ENCODE measurements at places on chromosomes 2 and 18. TPM values are rescaled to one million over a fixed set of nuclear protein-coding genes. Genes with fewer than 3 reads are reported as not detected.

- H3K4me1 ChIP-seq = no peaks in the 10 kb centered on the region
- H3K27ac ChIP-seq = no peak overlapping the region
- H3K4me3 ChIP-seq = no peak overlapping the region
Observed at GRCh38 chr2:229249536-229249935, 21.6 kb downstream of the PID1 start.

DNA sequence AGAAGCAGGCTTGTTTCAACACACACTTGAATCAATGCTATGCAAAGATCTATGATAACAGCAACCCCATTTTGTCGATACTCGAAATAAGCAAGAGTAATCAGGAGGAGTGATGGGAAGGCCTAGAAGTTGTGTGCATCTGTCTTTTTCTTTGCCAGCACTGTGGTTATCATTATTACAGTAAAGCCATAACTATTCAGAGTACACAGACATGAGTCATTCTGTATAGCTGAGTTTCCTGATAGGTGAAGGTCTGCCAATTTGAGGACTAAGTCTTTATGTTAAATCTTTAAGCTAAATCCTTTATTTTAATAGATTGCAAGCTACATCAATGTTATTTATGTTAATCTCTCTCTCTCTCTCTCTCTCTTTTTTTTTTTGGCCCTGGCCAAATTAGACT, 1344.4 kb upstream of the CELF4 start:
- H3K27ac ChIP-seq = no peak overlapping the region
- H3K4me3 ChIP-seq = no peak overlapping the region
- H3K27me3 ChIP-seq = no peaks in the 10 kb centered on the region
- H3K4me1 ChIP-seq = no peaks in the 10 kb centered on the region
- DNase-seq = no peak

DNA sequence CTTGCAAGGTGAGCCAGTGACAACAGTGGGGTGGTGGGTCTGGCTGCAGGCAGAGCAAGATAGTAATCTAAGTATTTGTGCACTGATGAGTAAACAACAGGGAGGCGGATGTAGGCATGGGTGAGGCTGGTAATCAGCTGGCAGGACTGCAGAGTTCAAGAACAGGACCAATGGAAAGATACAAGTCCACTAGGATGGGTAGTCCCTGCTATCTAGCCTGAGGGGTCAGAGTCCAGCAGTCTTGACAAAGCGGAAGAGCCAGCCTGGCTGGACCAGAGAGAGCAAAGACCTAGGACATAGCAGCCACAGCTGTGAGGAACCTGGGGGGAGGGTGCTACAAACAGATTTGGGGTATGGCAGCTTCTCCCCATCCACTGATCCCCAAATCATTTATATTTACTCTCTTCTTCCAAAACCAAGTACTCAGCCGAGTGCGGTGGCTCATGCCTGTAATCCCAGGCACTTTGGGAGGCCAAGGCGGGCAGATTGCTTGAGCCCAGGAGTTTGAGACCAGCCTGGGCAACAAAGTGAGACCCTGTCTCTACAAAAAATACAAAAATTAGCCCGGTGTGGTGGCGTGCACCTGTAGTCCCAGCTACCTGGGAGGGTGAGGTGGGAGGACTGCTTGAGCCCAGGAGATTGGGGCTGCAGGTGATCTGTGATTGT, 25.9 kb downstream of the VIL1 start:
- H3K27me3 ChIP-seq = no peaks in the 10 kb centered on the region
- peak; percentile 91 for DNase-seq
- H3K27ac ChIP-seq = peak overlapping the region; percentile 74
- peaks cover 16% of the 10 kb centered on the region for H3K36me3 ChIP-seq
- H3K4me1 ChIP-seq = peaks cover 61% of the 10 kb centered on the region

DNA sequence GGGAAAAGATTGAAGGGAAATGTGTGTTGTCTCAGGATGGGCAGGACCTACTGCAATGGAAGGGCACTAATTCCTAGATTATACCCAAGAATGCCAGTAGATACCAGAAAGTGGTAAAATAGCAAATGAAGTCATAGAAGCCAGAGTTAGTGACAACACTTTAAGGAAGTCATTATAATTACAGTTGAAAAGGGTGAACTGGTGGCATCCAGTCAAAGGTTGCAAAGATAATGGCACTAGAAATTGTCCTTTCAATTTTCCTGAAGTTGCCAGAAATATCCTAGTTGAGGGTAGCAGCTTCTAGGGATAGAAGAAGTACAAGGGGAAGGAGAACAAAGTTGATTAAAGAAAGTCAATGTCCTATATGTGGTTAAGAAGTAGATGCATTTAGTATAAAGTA, 68.8 kb upstream of the GLS start:
- peaks cover 71% of the 10 kb centered on the region for H3K4me1 ChIP-seq
- H3K27me3 ChIP-seq = no peaks in the 10 kb centered on the region
- H3K27ac ChIP-seq = peak overlapping the region; percentile 63
- H3K4me3 ChIP-seq = peak overlapping the region; percentile 26
- DNase-seq = no peak

DNA sequence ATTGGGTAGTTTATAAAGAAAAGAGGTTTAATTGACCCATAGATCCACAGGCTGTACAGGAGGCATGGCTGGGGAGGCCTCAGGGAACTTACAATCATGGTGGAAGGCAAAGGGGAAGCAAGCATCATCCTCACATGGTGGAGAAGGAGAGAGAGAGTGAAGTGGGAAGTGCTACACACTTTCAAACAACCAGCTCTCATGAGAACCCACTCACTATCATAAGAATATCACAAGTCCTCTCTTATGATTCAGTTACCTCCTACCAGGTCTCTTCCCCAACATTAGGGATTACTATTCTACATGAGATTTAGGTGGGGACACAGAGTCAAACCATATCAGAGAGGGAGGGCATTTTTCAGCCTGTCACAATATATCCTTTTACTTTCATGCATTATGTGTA, 22.7 kb upstream of the DOCK10 start:
- H3K4me3 ChIP-seq = no peak overlapping the region
- H3K36me3 ChIP-seq = no peaks in the 10 kb centered on the region
- no peak for DNase-seq
- no peak overlapping the region for H3K27ac ChIP-seq
- no peaks in the 10 kb centered on the region for H3K4me1 ChIP-seq

C2orf66 gene
- total RNA-seq = not detected

INPP5D gene
- not detected for total RNA-seq

- no peak for DNase-seq
- no peaks in the 10 kb centered on the region for H3K36me3 ChIP-seq
- no peak overlapping the region for H3K27ac ChIP-seq
- no peaks in the 10 kb centered on the region for H3K27me3 ChIP-seq
- no peak overlapping the region for H3K4me3 ChIP-seq
- H3K4me1 ChIP-seq = peaks cover 7% of the 10 kb centered on the region
Observed at GRCh38 chr2:43059183-43059897, 167.1 kb downstream of the ZFP36L2 start.

GRCh38 chr2:148528356-148529064, 116.0 kb upstream of the EPC2 start:
- H3K4me1 ChIP-seq = no peaks in the 10 kb centered on the region

DNA sequence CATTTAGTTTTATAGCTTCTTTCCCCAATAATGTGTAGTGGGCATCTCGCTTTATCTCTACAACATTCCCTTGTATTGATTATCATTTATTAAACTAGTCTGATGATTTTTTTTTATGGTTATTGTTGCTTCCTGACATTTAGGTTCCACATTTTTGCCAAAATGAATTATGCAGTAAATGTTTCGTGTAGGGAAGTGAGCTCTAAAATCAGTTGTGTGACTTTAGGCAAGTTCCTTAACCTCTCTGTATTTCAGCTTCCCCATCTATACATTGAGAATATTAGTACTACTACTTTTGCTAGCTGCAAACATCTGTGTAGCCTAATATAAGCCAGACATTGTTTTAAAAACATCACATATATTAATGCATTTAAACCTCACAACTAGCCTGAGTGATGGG, 22.9 kb downstream of the SOCS6 start:
- no peaks in the 10 kb centered on the region for H3K36me3 ChIP-seq
- H3K27me3 ChIP-seq = no peaks in the 10 kb centered on the region
- no peak for DNase-seq
- H3K4me1 ChIP-seq = peaks cover 6% of the 10 kb centered on the region

DNA sequence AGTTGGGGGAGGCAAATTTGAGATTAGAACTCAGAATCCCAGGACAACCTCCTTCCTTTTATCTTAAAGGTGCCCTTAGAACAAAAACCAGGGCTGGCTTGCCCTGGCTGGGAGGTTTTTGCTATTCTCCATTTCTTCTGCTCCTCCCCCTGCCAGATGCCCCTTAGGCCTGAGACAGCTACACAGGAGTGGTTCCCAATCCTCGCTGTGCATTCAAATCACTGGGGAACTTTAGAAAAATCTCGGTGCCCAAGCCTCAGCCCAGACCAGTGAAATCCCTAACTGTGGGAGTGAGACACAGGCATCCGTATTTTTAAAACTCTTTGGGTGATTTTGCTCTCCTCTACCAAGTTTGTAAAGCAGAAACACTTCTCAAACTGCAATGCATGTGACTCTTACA, 38.8 kb downstream of the LBH start:
- H3K27ac ChIP-seq = no peak overlapping the region
- H3K27me3 ChIP-seq = no peaks in the 10 kb centered on the region
- peaks cover 44% of the 10 kb centered on the region for H3K4me1 ChIP-seq
- H3K36me3 ChIP-seq = no peaks in the 10 kb centered on the region
- DNase-seq = no peak
- H3K4me3 ChIP-seq = no peak overlapping the region

- no peaks in the 10 kb centered on the region for H3K36me3 ChIP-seq
- no peaks in the 10 kb centered on the region for H3K4me1 ChIP-seq
- H3K4me3 ChIP-seq = no peak overlapping the region
- no peaks in the 10 kb centered on the region for H3K27me3 ChIP-seq
- peak overlapping the region; percentile 21 for H3K27ac ChIP-seq
Observed at GRCh38 chr2:25071966-25072365, 30.1 kb downstream of the EFR3B start.

DNA sequence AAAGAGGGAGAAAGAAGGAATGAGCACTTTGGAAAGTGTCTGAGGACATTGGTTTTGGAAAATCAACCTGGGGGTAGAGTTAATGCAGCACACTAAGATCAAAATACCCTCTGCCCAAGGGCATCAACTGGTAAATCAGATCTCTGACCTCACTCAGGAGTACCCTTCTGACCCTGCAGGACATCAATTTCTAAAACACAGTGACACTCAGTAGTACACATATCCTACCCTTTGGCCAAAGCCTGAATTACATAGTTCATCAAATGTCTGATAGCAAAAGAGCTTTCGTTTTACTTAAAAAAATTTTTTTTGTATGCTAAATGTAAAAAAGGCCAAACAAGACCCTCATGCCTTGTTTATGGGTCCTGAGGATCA, 118.4 kb upstream of the CTNNA2 start:
- H3K27me3 ChIP-seq = no peaks in the 10 kb centered on the region
- H3K4me1 ChIP-seq = no peaks in the 10 kb centered on the region
- no peak for DNase-seq
- H3K4me3 ChIP-seq = no peak overlapping the region
- no peak overlapping the region for H3K27ac ChIP-seq

GRCh38 chr18:22985250-22985649, 52.1 kb downstream of the RBBP8 start:
- no peaks in the 10 kb centered on the region for H3K4me1 ChIP-seq
- no peak overlapping the region for H3K27ac ChIP-seq
- H3K27me3 ChIP-seq = no peaks in the 10 kb centered on the region
- no peak overlapping the region for H3K4me3 ChIP-seq

GRCh38 chr2:54767921-54768320, 44.5 kb downstream of the EML6 start:
- H3K27me3 ChIP-seq = no peaks in the 10 kb centered on the region
- H3K4me1 ChIP-seq = no peaks in the 10 kb centered on the region
- DNase-seq = no peak
- H3K27ac ChIP-seq = no peak overlapping the region
- H3K36me3 ChIP-seq = no peaks in the 10 kb centered on the region

DNA sequence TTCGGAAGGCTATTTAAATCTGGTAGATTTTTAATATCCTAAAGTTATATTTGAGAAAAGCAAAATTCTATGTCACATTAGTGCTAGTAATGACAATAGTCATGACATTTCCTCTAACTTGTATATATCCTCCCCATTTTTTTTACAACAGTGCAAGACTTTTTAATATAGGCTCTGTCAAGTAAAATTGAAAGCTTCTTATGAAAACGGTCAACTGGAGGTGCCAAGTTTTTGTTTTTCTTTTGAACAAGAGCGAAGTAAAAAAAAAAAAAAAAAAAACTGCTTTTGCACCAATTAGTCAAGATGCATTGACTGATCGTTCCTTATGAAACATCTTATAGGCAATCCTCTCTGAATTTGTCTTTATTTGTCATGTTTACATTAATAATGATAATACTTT, 389.3 kb downstream of the STK39 start:
- H3K4me3 ChIP-seq = no peak overlapping the region
- no peak for DNase-seq
- no peaks in the 10 kb centered on the region for H3K4me1 ChIP-seq

GATA6 gene
- total RNA-seq = 124 TPM

DNA sequence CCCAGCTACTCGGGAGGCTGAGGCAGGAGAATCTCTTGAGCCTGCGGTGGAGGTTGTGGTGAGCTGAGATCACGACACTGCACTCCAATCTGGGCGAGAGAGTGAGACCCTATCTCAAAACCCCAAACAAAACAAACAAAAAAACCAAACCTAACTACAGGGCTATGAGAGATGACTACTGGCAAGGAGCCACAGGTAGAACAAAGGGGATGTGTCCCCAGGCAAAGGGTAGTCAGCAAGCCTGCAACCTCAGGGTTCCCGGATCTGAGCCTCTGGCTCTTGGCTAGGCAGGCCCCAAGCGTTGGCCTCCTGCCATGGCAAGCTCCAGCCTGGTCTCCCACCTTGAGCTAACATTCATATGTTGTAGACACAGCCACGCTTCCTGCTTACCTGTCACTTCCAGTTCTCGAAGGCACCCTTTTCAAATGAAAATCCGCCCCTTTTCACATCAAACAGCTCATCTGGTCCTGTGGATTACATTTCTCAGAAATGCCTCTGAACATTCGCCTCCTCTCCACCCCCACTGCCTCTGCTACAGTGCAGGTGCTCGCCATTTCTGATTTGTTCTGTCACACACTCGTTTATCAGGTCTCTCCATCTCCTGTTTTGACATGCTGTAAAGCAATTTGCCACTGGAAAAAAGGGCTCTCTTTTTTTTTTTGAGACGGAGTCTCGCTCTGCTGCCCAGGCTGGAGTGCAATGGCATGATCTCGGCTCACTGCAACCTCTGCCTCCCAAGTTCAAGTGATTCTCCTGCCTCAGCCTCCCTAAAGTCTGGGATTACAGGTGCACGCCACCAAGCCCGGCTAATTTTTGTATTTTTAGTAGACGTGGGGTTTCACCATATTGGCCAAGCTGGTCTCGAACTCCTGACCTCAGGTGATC, 13.1 kb upstream of the ACTR3 start:
- peak; percentile 59 for DNase-seq
- no peaks in the 10 kb centered on the region for H3K27me3 ChIP-seq
- no peak overlapping the region for H3K4me3 ChIP-seq
- peaks cover 26% of the 10 kb centered on the region for H3K4me1 ChIP-seq
- H3K36me3 ChIP-seq = no peaks in the 10 kb centered on the region

SLC4A5 gene
- total RNA-seq = 2.2 TPM

- H3K27me3 ChIP-seq = no peaks in the 10 kb centered on the region
- peak; percentile 63 for DNase-seq
- peak overlapping the region; percentile 52 for H3K4me3 ChIP-seq
- no peak overlapping the region for H3K27ac ChIP-seq
- peaks cover 8% of the 10 kb centered on the region for H3K4me1 ChIP-seq
- no peaks in the 10 kb centered on the region for H3K36me3 ChIP-seq
Observed at GRCh38 chr18:75211953-75212750, 1.6 kb downstream of the TSHZ1 start.

DNA sequence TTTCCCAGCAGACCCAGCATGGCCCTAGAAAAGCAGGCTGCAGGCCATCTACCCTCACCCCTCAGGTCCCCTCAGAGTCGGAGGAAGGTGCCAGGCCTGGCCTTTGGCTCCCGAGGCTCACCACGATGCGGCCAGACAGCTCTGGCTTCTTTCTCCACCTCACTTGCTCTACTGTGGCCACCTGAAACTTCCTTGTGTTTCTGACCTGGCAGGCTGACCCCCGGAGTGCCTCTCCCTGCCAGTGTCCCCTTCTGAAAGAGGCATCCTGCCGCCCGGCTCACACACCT, 375.0 kb upstream of the HS6ST1 start:
- no peaks in the 10 kb centered on the region for H3K4me1 ChIP-seq
- no peak overlapping the region for H3K27ac ChIP-seq
- H3K36me3 ChIP-seq = no peaks in the 10 kb centered on the region
